Cortex of kidney (tissue), 1 donor: ENCODE measurements at places on chromosomes 5 and 9.

DNA sequence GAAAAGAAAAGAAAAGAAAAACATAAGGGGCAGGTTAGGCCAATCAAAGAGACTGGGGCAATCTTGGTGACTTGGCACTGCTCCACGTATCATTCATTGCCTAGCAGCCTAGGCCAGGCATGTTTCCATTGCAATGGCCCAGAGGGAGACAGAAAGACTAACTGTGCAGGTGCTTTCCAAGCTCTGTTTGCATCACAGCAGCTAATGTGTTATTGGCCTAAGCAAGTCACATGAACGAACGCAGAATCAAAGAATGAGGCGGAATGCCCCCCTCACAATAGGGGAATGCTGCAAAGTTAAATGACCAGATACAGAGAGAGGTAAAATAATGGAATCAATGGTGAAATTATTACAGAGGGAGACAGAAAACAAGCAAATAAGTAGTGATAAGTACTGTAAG lies 11.1 kb upstream of the VPS13A start:
- no peak for DNase-seq

DNA sequence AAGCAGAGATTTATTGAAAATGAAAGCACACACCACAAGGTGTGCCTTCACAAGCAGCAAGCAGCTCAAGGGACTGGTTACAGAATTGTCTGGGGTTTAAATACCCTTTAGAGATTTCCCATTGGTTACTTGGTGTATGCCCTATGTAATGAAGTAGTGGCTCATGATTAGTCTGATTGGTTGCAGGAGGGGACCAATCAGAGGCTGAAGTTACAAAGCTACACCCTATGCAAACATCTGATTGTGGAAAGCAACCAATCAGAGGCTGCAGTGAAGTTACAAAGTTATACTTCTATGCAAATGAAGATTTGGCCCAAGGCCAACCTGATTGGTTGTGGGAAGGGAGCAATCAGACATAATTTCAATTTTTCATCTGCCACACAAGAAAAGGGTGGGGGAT lies 119.9 kb downstream of the C9orf152 start:
- no peak for DNase-seq

GRCh38 chr9:135790356-135790755 lies 88.4 kb downstream of the KCNT1 start:
- DNase-seq: no peak

- no peak for DNase-seq
Measured at GRCh38 chr9:88049677-88050307, 75.5 kb upstream of the CDK20 start.

DNA sequence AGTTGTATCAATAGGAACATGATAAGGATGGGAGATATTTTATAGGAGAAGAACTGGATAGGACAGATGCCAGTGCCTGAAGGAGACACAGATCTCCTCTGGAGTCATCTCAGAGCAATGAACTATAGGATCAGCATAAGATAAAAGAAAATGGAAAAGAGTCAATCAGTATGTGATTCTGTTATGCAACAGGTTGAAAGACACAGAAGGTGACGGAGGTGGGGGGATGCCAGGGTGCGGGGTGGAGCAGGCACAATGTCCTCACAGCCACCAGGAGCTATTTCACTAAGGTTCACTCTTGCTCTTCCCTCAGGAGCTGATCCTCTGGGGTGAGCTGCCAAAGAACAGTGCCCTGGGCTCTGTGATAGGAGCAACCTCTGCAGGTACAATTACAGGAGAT lies 179.8 kb downstream of the BNC2 start:
- no peak for DNase-seq

GRCh38 chr5:4700069-4700468 lies 440.1 kb upstream of the ADAMTS16 start:
- no peak for DNase-seq

DNA sequence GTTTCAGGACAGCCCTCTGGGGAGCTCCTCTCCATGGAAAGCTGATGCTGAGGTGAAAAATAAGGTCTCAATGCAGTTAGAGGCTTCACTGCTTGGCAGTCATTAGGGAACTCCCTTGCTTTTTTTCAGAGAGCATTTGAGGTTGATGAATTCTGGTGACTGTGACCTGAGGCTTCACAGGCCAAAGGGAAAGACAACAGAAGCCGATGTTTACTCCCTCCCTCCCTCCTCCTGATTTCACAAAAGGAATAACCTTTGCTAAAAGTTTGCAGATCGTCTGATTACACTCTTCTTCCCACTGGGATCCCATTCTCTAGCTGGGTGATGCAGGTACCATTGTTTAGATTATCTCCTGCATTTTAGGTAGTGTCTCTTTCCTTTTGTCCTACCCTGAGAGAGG lies 329.4 kb downstream of the KIF4B start:
- no peak for DNase-seq

- no peak for DNase-seq
Measured at GRCh38 chr9:86771941-86772634, 175.2 kb downstream of the GAS1 start.

- DNase-seq: no peak
Measured at GRCh38 chr9:122338994-122339393, 31.8 kb upstream of the PTGS1 start.
